Kidney (tissue), 22 donors: ENCODE measurements at places on chromosomes 3 and 15. TPM values are rescaled to one million over a fixed set of nuclear protein-coding genes. Genes with fewer than 3 reads are reported as not detected.

ZPLD1 gene
- 1.2 TPM for total RNA-seq

DNA sequence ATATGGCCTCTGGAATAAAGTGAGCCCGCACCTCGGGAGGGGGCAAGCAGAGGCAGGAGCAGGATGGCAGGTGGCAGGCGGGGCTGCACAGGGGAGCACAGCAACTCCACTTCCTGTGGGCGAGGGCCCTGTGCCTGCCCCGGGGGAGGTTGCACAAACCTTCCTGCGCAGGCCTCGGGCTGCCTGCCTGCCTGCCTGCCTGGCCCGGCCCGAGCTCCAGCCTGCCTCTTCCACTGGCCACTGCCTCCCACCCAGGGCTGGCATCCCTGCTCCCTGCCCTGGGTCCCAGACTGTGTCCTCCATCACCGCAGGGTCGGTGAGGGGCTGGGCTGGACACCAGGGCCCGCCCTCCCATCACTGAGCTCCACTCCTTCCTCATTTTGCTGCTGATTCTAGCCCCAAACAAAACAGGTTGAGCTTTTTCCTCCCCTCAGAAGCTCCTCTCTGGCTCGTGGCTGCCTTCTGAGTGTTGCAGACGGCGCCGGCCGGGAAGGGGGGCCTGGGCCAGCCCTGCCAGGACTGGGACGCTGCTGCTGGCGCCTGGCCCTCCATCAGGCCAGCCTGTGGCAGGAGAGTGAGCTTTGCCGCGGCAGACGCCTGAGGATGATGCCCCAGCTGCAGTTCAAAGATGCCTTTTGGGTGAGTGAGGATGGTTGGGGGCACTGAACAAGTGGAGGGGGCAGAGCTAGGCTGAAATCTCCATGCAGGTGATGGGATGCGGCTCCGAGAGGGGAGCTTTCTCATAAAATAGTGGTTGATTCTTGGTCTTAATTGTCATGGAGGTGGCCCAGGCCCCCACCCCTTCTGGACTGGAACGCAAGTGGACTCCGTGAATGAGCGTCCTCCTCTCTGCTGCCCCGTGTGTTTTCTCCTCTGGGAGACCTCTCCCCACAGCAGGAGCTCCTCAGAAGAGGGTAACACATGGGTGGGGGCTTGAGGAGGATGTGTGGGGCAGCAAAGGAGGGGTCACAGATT, at the start of gene PSTPIP1:
TSS of gene PSTPIP1 (plus strand) at position 156 of the 975 bp plus-strand sequence. CDS start at position 604, 448 bp downstream.
- no peak for DNase-seq

DNA sequence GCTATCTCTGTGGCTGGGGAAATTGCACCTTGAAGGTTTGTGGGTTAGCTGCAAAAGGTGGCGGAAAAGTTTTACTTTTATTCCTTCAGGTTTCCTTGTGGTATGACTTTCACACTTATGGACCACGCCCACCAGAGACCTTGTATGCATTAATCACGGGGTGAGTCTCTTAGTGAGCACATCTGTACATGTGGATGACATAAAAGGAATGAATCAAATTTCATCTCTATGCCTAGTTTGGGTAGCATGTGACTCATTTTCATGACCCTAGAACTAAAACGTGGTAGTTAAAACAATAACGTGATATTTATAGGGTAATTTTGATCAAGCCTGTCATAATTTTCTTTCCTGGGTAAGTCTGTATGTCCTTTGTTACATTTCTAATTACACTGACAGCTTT, 141.7 kb downstream of the PDCD6IP start:
- DNase-seq: no peak

- DNase-seq: no peak
These were observed 142.9 kb upstream of the CNTN4 start for GRCh38 chr3:1955750-1956149.

LRRN1 gene
- 1.4 TPM for total RNA-seq

DNA sequence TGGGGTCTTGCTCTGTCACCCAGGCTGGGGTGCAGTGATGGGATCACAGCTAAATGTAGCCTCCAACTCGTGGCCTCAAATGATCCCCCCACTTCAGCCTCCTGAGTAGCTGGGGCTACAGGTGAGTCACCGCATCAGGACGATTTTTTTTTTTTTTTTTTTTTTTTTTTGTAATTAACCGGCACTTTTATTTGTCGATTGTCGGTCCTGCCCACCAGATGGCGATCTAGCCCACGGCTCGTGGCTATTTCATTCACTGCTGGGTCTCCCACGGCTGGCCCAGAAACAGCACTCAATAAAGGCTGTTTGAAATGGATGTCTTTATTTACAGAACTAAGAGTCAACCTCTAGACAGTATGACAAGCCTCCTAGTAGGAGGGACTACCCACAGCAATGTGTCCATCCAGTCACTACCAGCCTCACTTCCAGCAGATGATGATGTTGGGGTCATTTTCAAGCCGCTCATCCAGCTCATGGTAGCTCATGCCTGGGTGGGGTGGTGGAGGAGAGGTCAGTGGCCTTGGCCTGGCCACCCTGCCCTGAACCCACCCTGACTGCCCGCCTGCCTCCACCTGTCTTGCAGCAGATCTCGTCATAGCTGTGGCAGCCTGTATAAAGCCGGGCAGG, 1.8 kb upstream of the ZMYND10 start:
- DNase-seq: peak; percentile 82

DNA sequence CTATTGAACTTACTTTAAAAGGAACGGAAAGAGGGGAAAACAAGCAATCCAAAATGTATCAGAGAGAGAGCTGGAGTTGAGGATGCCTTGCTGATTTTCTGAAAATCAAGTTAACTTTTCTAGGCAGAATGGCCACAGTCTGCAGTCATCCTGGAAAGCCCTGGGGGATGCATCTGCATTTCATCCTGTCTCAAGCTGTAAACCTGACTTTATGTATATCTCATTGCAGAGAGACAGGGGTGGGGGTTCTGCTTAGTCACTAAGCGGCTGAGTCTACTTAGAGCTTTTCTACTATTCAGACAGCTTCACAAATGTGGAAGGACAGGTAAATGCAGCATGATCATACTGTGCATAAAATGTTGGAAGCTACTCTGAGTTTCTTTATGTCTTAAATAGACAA, 41.4 kb downstream of the MRPS25 start:
- no peak for DNase-seq

MFN1 gene
- 50.2 TPM for total RNA-seq

GRCh38 chr3:109149078-109149477, 12.6 kb downstream of the C3orf85 start:
- DNase-seq: no peak

ANKUB1 gene
- total RNA-seq: not detected

GRCh38 chr3:4972652-4973643, 6.3 kb upstream of the BHLHE40 start:
- no peak for DNase-seq

DNA sequence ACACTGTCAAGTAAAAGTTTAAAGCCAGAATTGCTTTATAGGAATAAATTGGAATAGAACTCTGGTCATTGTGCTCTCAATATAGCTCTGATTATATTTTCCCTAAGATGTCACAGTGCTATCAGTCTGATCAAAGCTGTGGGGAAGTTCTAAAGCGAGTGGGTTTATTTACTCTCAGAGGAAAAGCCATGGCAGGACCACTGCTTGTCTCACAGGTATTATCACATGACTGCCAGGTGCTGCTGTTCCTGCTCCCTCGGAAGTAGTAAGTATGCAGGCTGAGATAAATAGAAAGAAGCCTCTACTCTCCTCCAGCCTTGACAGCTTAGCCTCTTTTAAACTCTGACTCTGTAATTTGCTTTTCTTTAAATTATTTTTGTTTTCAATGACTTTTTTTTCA, 49.1 kb upstream of the UTS2B start:
- DNase-seq: no peak

DNA sequence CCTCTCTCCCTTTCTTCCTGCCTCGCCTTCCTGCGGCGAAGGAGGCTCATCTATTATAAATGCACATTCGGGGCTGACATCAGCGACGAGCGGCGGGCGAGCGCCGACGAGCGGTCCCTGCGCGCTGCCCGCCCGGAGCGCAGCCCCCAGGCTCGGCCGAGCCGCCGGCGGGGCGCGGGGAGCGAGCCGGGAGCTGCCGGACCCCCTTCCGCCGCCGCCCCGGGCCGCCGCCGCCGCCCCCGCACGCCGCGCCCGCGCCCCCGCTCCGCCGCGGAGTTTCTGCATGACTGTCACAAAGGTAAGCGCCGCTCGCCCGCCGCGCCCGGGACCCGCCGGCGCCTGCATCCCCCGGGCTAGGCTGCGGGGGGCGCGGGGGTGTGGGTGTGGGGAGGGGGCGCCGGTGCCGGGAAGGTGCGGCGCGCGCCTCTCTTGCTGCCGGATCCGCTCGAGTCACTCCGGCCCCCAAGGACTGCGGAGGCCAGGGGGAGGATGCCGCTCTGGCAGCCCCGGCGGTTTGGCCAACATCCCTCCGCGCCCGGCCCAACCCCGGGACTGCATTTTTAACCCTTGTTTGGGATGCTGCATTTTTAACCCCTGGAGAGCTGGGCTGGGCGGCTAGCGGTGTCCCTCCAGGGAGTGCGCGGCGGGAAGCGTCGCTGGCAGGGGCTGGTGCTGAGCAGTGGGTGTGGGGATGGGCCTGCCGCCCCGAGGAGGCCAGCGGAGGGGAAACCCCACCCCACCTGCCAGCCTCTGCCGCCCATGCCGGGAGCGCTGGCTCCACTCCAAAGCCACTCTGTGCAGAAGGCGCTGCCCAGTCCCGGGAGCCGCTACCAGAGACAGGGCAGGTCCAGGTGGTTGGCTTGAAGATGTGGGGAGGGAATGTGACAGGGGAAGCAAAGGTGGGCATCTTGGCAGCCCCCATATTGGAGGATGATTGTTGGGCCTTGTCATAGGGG, at the start of gene CORO2B:
TSS of gene CORO2B (plus strand) at position 14 of the 956 bp plus-strand sequence. CDS start at position 284, 270 bp downstream.
- DNase-seq: peak; percentile 83

- no peak for DNase-seq
These were observed 140.4 kb downstream of the SATB1 start for GRCh38 chr3:18284716-18285115.

DNA sequence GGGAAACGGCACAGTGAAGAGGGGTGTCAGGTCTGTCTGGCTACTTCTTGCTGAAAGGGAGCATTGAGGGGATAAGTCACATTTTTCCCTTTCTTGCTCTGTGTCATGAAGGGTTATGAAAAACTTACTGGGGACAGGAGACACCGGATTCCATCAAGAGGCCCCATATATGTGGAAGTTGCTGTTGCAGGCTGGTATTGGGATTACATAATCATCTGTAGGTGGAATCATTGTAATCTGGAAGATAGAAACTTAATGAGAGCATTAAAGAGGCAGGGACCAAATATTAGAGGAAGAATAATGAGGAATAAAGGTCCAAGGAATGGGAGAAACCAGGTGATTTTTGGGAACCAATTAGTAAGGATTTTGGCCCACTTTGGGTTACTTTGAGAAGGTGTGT, 4.2 kb upstream of the TCAIM start:
- no peak for DNase-seq

PCCB gene
- 37.1 TPM for total RNA-seq

DNA sequence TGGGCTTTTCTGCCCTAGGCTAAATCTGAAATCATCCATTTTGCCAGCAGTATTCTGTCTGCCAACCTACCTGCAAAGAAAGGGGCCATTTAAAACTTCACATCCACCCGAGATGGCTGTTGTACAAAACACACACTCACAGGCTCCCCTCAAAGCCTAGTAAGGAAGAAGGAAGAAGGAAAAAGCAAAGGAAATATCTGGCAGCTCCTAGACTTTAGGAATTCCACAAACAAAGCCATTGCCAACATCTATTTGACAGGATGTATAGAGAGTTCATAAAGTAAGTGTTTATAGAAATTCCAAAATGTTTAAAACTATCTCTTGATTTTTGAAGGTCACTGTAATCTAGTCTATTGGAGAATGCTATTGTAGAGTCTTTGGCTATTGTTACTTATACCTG, 91.9 kb upstream of the THBS1 start:
- no peak for DNase-seq

DNA sequence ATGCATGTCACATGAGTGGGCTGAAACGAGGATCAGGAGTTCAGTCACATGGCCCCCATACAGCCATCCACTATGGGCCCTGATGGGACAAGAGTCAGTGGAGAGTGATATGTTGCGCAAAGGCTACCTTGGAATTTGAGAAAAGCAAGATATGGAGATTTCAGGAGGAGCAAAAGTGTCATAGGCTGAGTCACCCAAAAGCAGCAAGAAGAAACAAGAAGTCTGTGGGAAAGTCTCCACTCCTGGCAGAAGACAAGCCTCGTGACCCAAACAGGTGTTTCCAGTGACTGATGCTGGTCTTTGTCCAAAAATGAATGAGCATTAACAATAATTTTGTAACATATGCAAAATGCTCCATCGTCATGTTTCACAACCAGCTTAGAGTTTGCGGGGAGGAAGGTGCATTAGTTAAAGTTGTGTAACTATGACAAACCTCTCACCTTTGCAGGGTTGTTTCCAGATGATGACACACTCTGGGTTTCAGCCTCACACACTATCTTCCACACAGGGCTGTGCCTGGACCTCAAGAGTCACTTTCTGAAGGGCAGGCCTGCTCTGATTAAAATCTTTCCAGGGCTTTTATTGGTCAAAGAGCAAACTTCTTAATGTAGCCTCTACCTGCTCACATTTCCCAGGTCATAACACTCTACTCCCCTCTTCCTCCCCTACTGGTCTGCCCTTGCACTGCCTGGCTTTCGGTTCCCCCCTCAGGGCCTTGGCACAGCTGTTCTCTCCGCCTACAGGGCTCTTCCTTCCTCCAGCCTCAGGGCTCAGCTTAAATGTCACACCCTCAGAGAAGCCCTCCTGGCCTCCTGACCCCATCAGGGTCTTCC, 3.9 kb upstream of the DNASE1L3 start:
- DNase-seq: no peak

MAGEL2 gene
- 0.06 TPM for total RNA-seq

- DNase-seq: no peak
These were observed 91.0 kb upstream of the RPL32 start for GRCh38 chr3:12932347-12932746.

- DNase-seq: no peak
These were observed 8.8 kb downstream of the CCDC71 start for GRCh38 chr3:49157289-49157688.

- DNase-seq: no peak
These were observed 99.0 kb upstream of the KCNMB2 start for GRCh38 chr3:178437236-178437635.

DNA sequence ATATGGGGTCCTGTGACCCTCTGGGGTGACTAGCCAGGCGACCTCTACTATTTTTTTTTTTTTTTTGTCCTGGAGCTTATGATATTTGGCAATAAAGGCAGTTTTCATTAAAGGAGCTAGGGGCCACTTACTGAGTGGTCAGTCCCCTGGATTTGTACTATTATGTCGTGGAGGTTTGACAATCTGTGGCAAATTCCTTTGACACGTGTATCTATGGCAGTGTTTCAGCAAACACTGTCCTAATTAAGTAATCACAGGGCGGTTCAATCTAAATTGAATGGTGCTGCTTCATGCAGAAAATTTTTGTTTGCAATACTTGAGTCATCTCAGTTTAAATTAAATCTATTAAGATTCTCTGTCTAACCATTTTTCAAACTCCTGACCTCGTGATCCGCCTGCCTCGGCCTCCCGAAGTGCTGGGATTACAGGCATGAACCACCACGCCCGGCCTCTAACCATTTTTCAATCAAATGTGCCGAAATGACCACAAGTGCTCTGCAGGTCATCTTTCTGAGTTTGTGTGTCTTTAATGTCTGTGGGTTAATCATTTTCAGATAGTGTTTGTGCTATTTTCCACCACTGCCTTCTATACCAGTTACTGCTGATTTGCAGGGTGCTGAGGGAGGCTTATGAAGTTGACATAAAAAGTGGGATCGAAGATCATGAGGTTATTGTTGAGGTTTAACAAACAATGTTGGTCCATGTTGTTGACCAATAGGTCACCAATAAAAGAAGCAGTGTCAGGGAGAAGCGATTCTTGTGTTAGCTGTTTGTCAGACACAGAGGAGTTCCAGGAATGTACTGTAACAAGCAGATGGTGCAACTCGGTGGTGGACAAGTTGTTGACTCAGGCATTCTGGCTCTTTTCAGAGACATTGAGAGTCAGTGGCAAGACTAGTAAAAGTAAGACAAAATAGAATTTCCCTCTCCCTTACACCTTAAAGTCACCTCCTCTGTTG, 18.6 kb upstream of the SLC2A2 start:
- DNase-seq: no peak

- no peak for DNase-seq
These were observed 465.1 kb downstream of the MAGI1 start for GRCh38 chr3:65573548-65574116.
